Activated naive CD8-positive, alpha-beta T cell treated with anti-CD3 and anti-CD28 coated beads, Interleukin-2, amount 10 ng/mL, durations not matched to agents 7 days and 5 days (primary cell): ENCODE measurements at places on chromosomes 6 and 20. TPM values are rescaled to one million over a fixed set of nuclear protein-coding genes. Genes with fewer than 3 reads are reported as not detected.
A peak's percentile ranks its signal among the peaks of the same experiment; 100 is the strongest.

The SNAP91 gene
- not detected for total RNA-seq

GRCh38 chr6:110549277-110549676, 72.9 kb upstream of the SLC22A16 start:
- DNase-seq, result no peak

DNA sequence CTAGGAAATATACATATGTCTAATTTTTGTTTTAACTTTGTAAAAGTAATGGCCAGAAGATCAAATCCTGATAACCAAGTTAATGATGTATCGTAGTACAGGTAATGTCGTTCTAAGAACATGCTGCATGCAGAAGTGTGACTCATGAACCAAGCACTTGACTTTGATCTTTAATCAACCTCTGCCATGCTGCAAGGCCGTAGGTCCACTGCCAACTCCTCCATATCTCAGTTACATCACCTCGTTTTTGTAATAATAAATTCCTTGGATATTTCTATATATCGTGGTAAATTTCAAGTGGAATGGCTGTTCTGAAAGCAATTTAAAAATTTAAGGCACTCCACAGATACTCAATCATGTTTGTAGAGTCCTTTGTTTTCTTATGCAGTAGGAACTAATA, 771.7 kb downstream of the EPHA7 start:
- DNase-seq, result no peak

GRCh38 chr6:17268114-17268513, 13.0 kb upstream of the RBM24 start:
- DNase-seq, result no peak

The C6orf163 gene
- total RNA-seq, result 3.4 TPM

- DNase-seq, result no peak
Observed at GRCh38 chr20:528923-529604, 14.5 kb downstream of the CSNK2A1 start.

- DNase-seq, result no peak
Observed at GRCh38 chr6:23173234-23173633, 603.9 kb downstream of the HDGFL1 start.

DNA sequence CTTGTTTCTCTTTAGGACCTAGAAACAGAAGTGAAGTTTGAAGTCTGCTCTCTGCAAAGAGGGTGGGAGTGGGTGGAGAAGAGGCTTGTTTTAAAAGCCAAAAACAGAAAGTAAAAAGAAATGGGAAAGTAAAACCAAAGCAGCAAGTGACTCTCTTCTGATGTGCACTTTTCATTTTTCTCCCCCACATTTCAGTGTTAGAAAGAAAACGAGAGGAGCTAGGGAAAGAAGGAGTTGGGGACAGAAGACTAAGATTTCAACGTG, 1.3 kb downstream of the C6orf141 start:
- no peak for DNase-seq

GRCh38 chr6:116447496-116448011, 13.6 kb upstream of the CALHM6 start:
- no peak for DNase-seq

- DNase-seq, result no peak
Observed at GRCh38 chr20:44805335-44805978, 4.9 kb downstream of the RIMS4 start.

DNA sequence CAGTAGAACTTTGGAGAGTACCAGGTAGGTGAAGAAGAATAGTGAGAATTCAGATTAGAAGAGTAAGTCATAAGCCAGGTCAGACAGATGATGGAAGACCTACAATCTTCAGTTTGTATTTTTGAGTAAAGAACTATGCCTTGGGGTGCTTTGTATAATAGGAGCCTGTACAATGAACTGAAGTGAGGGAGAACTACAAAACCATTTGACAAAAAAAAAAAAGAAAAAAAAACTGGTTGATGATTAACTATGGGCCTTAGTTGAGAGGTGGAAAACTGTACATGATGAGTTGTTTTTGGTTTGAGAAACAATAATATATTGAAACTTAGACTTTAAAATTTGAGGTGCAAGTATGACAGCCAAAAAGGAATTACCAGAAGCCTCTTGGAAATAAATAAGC, 25.7 kb downstream of the VTA1 start:
- no peak for DNase-seq

GRCh38 chr6:161354276-161354840, 80.5 kb upstream of the AGPAT4 start:
- DNase-seq, result no peak

DNA sequence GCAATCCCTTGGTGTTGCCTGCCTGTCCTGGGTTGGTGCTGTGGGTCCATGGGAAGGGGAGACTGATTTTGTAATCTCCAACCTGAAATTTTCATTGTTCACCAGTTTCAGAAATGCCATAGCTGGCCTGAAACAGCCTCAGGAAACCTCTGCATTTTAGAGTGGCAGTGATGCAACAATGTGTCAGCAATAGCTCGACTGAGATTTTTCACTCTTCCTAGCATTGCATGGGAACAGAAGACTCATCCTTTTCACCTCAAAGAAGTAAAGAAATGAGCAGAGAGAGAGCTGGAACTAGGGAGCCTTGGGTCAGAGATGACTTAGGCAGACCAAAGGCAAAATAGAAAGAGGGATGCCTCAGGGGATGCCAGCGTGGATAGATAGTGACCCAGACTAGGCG, 23.7 kb upstream of the TMEM14A start:
- no peak for DNase-seq

The ADGRF5 gene
- total RNA-seq, result not detected

- DNase-seq, result no peak
Observed at GRCh38 chr6:163893609-163894189, 479.2 kb downstream of the QKI start.

DNA sequence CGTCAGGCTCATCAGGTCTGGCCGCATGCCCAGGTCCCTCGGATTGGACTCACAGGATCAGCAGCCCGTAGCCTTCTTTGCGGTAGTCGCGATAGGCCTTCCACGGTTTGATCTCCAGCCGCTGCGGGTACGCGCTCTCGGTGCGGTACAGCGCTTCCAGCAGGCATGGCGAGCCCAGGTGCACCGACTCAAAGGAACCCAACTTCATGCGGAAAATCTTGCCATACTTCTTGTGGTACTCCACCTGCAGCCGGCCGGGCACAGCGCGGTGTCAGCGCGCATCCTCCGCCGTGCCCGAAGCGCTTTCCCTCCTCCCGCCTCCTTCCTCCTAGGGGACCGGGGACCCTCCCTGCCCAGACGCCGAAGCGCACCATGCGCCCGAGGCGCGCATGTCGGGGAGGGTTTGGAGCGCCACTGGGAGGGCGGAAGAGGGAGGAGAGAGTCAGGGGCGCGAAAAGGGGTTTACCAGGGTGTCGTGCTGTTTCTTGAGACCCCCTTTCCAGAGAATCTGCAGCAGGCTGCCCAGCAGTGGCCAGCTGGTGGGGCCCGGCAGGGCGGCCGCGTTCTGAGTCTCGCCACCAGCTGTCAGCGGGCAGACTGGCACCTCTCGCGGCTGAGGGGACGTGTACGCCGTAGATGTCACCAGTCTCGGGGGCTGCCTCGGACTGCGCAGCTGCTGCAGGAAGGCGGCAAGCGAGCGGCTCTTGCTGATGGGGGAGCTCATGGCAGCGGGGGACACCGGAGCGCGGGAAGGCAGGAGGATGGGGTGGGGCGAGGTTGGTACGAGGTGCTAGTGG, 732 bp downstream of the CYP24A1 start:
- peak; percentile 36 for DNase-seq

The LY6G6D gene
- total RNA-seq, result not detected

DNA sequence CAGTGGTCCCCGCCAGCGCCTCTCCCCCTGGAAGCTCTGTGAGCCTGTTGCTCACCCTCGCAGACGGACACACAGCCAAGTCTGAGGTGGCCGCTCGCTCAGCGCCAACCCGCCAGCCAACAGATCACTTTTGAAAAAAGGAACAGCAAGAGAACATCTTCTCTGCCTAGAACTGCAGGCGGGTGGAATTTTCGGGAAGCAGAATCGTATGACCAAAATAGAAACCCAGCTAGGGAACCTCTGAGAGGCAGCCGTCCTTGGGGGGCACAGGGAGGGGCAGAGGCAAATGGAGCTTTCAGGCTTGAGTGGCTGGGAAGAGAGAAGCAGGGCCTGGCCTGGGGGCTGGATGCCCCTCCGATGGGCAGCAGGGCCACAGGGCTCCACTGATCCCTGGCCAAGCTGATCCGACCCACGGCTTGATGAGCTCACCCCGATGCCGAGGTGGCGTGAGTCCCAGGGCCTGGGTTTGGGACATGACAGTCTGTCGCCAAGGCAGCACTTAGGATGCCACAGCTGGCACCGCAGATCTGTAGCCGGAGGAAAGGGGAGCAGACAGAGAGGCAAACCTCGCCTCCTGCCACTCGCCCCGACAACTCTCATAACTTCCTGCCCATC, 9.8 kb downstream of the NFATC2 start:
- no peak for DNase-seq

The RHAG gene
- not detected for total RNA-seq

The ANKRD66 gene
- not detected for total RNA-seq

GRCh38 chr6:53861518-53861917, 66.7 kb downstream of the LRRC1 start:
- DNase-seq, result no peak

GRCh38 chr6:147564556-147564955, 56.1 kb downstream of the SAMD5 start:
- no peak for DNase-seq

The TRAPPC3L gene
- not detected for total RNA-seq

The SLC32A1 gene
- not detected for total RNA-seq

DNA sequence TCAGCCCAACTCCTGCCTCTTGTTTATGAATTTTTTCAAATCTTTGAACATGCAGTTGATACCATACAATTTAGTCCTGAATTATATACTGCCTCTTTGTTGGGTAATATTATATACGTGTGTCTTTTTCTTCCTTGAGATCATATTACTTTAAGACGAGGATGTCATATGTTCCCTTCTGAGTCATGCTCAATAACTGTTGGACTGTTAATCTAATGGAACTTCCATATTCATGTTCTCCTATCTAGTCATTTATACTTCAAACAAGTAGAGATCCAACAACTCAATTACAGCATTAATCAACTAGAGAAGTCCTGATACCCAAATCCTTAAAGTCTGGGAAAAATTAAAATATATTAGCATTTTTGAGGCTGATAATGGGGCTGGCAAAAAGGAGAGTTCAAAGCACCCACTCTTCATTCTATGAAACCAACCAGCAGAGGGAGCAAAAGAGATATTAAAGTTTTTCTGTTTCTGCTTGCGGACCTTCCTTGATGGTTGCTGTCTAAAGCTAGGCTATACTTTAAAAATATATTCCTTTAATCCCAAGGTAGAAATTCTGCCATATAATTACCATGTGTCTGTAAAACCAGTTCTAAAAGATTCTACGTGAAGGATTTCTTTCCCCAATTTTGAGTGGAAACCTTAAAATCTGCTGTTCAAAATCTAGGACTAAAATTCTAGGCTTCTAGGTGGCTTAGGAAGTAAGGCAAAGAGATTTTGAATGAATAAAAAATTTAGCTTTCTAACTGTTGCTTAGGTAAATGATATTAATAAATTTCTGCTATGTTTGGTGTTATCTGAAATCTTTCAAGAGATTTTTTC, 498.9 kb downstream of the BCKDHB start:
- DNase-seq, result no peak

DNA sequence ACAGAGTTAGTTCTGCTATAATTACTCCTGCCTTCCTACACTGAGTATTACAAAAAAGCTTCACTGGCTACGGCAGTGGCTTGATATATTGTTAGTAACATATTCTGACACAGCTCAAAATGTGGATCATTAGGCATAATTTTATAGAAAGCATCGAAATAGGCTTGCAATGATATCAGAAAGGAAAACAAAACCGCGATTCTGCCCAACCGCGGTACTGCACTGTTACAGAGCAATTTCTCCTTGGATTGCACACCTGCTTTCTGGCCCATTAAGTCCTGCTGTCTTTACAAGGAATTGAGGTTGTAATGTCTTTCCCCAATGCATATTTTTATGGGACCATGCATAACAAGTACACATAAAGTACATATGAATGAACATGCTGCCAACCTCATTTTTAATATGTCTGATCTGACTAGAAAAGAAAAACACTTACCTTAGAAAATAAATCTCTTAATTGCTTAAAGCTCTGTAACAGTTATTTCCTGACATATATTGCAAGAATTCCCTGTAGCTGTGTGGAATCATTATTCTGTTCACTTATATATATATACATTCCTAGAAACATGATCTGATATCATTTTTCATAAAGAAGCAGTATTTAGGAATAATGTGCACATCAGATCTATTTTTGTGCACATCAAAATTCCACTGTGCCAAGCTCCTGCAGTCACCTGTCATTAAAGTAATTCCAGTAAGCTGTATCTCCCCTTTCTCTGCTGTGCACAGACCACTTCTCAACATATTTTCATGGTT, 763.9 kb downstream of the HACE1 start:
- no peak for DNase-seq

The BPIFB4 gene
- not detected for total RNA-seq

- DNase-seq, result no peak
Observed at GRCh38 chr6:168908887-168909286, 344.8 kb downstream of the THBS2 start.

DNA sequence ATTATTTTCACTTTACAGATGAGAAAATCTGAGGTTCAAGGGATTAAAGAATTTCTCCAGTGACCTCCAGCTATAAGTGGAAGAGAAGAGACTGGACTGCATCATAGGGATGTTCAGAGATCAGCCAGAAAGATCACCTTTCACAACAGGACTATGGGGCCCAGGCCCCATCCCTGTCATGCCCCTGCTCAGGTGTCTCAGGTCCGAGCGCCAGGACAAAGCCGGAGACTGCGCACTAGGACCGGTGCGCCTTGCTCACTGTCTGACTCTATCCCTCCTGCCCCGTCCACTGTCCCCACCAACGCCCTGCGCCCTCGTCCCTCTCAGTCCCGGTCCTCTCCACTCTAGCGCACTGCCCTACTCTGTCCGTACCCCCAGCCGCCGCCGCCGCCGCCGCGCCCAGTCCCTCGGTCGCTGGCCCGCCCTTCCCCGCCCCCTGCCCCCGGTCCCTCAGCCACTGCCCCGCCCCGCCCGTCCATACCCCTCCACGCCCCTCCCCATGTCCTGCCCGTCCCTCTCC, 521 bp upstream of the RAD21L1 start:
- DNase-seq, result no peak

The MOXD1 gene
- total RNA-seq, result not detected

The RIPPLY2 gene
- not detected for total RNA-seq

GRCh38 chr20:31590717-31591225, 14.3 kb upstream of the ID1 start:
- DNase-seq, result no peak

DNA sequence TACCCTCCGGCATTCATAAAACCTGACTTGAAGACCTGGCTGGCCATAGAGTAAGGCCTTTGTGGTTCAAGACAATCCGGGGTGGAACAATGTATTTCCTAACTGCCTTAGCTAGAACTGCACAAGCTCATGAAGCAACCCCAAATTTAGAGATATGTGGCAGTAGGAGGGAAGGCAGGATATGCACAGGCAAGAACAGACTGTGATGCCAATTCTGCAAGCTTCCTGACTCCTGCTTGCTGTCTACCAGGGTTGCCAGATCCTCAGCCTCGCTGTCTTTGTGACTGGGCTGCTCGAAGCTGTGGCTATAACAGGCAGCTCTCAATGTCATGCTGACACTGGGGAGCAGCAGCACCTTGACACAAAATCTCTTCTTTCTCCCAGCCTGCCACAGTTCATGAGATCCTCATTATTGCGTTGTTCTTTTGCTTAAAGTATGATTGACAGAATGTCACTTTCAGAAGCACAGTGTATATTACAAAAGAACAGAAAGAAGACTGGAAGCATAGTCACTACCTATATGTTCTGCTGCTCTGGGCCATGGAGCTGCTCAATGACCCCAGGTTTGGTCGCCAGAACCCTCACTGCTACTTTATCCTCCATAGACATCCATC, 18.3 kb upstream of the SHLD1 start:
- DNase-seq, result no peak

The STXBP5 gene
- 19.4 TPM for total RNA-seq

GRCh38 chr6:422433-423054, 31.0 kb downstream of the IRF4 start:
- no peak for DNase-seq
